ENCODE measurements at places on chromosomes 4 and X.

- DNase-seq, result peak; percentile 53
Measured at GRCh38 chrX:153321381-153322124, at the start of gene PNMA6F. Gene PNMA6F, minus strand, starts transcription at chrX:153321767. Its CDS starts 1,093 bp downstream, at chrX:153320674.

- DNase-seq, result no peak
Measured at GRCh38 chr4:16714191-16714590, 184.3 kb downstream of the LDB2 start.

- no peak for DNase-seq
Measured at GRCh38 chr4:124144238-124144654, 568.3 kb downstream of the ANKRD50 start.

GRCh38 chr4:173494013-173494970, 35.7 kb downstream of the HAND2 start:
- DNase-seq, result no peak

- DNase-seq, result no peak
Measured at GRCh38 chr4:159455675-159456237, 352.9 kb downstream of the RAPGEF2 start.

DNA sequence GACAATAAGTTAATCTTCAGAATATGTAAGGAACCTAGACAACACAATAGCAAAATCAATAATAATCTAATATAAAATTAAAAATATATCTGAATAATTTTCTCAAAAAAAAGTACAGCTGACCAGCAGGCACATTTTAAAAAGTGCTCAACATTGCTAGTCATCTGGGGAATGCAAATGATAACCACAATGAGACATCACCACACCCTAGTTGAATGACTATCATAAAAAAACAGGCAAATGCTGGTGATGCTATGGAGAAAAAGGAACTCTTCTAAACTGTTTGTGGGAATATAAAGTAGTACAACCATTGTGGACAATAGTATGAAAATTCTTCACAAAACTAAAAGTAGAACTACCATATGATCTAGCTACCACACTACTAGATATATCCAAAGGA, 956.9 kb upstream of the NDST4 start:
- DNase-seq, result no peak

DNA sequence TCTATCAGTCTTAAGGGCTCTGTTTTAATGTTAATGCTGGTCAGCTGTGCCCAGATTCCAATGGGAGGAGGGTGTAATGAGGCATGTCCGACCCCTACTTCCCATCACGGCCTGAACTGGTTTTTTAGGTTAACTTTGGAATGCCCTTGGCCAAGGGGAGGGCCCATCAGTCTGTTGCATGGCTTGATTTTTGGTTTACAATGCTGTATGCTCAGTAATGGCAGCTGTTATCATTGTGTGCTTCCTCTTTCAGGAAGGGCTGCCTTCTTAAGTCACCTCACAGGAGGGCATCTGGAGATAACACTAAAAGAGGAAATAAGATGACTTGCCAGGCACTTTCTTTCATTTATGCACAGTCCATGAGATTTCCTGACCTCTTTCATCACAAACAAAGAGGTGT, 36.3 kb downstream of the ATXN3L start:
- DNase-seq, result no peak

GRCh38 chr4:173333658-173334084, 487 bp downstream of the HMGB2 start:
- DNase-seq, result no peak

DNA sequence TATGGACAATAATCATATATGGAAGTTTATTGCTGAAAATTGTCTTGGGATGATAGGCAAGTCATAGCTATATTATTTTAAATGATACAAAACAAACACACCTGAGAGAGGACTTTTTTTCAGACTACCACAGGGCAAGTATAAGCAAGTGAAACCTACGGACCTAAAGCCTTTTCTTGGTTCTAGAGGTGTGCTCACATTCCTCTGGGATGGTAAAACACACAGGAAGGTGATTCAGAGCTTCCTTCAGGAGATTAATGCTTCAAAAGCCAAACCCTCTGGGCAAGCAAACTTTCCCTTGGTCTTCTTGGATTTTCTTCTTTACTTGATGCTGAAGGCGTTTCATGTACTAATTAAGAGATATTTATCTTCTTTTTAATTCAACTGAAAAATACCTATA, 60.1 kb upstream of the ACSL4 start:
- no peak for DNase-seq

- DNase-seq, result no peak
Measured at GRCh38 chrX:35289952-35290351, 347.4 kb downstream of the FAM47B start.

- no peak for DNase-seq
Measured at GRCh38 chrX:44992775-44993174, 119.8 kb downstream of the KDM6A start.

DNA sequence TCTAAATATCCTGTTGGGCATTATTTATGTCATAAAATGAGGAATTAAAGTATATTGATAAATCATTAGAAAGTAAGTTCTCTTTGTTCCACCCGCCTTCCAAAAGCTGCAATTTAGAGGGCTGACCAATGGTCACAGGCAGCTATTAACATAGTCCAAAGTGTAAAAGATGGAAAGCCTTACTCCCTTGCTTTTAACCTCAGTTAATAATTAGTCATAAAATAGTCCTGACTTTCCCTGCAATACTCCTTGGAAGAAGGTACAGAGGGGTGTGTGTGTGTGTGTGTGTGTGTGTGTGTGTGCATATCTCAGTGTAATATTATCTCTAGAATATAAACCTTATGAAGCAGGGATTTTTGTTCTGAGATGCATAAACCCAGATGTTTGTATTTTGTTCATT, 275.4 kb downstream of the FAT4 start:
- no peak for DNase-seq

DNA sequence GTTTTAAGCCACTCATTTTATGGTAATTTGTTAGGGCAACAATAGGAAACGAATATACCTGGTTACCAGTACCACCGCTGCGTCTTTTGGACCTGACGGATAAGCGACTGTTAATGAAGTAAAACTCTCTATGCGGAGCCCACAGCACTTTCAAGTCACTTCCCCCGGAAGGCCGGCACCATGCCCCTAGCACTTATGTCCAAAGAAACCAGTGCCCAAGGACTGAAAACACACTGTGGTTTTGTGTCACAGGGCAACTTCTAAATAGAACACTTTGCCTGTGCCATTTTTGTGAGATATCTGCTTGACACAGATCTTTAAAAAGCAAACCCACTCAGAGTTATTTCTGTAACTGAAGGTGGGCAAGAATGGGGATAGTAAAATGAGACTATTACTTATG, 22.7 kb downstream of the SH3KBP1 start:
- DNase-seq, result no peak

DNA sequence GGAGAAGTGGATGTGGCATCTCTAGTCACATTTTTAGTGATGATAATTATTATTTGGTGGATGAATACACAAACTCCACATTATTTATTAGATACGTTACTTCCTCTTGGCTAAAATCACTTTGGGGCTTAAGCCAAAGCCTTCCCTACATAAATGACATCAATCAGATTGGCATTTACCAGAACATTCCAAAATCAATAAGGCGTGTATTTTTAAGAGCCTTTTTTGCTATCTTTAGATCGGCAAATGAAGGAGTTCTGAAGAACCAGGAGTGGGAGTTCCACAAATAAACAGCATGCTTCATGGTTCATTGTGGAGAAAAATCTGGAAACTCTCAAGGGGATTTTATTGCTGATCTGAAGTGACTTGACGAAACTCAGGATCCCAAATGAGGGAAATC, 89.7 kb downstream of the AMELX start:
- DNase-seq, result no peak

- no peak for DNase-seq
Measured at GRCh38 chrX:70219938-70220764, 14.3 kb upstream of the AWAT1 start.

DNA sequence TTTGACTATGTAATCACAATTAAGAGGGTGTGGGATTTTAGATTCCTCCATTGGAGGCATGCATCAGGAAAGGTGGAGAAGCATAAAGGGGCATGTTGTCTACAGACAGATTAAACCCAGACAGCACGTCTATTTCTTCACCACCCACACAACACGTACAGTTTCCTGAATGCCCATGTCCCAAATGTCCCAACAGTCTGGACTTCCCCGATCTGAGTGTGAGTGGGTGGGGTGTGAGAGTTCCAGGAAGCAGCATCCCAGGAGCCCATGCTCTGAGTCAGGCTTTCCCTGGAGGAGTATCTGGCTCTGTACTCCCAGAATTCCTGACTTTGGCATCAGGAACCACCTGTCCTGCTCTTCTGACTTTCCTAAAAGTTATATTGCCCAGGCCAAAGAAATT, 30.8 kb upstream of the NDP start:
- no peak for DNase-seq

Data from coronary artery (tissue), 2 donors.